ENCODE measurements at places on chromosomes 6 and 20.

GRCh38 chr6:169779092-169779815 lies 27.8 kb downstream of the ERMARD start:
- no peak for DNase-seq

DNA sequence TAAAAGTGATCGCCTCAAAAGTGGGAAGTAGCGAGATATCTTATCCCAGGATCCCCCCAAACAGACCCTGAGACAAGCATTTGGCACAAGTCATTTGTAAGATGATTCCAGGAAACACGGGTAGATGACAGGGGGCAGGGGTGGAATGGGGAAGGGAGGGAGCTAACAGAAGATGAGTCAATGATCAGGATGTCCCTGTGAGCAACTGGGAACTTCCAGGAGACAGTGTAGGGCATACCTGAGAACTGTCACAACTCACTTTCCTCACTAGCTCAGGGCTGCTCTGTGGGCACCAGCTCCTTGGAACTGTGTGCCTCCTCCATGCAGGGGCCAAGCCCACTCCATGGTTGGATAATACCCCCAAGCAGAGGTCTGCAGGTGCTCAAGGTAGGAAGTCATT lies 38.5 kb upstream of the VSX1 start:
- no peak for DNase-seq

DNA sequence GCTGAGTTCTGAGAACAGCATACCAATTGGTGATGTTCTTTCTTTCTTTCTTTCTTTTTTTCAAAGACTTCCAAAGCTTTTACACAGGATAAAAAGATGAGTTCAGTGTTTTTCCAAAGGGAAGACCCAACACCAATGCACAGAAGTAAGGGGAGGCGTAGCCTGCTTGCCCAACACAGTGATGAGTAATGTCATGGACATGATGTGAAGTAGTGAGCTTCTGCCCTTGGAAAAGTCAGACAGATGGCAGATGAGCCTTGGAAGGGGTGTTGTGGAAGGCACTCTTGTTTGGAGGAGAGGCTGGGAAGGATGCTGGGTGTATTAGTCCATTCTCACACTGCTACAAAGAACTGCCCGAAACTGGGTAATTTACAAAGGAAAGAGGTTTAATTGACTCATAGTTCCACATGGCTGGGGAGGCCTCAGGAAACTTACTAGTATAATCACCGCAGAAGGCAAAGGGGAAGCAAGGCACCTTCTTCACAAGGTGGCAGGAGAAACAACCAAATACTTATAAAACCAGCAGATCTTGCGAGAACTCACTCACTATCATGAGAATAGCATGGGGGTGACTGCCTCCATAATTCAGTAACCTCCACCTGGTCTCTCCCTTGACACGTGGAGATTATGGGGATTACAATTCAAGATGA lies 12.6 kb downstream of the LRP11 start:
- DNase-seq, result no peak

- DNase-seq, result no peak
Observed at GRCh38 chr6:152089992-152090391, 282.5 kb downstream of the ESR1 start.

DNA sequence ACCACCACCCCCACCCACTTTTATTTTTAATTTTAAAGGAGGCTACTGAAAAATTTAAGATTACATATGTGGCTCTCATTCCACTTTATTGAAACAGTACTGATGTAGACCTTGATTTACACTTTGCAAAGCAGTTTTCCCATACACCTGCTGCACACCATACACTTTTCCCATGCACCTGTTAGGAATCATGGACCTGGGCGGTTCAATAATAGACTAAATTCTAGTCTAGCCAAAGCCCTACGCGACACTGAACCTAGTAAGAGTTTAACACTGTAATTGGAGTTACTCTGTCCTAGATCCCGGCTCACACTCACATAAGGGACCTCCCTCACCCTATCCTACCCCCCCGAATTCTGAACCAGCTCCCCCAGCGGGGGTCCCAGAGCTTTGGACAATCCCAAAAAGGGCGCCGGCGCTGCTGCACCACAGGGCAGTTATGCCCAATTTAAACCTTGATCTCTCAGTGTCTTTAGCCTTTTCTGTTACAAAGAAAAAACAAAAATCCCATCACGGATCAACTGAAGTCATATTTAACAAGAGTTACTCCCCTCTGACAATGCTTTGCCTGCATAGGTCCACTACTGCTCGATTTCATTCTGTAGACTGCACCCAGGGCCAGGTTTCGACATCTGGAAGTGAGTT lies 2.4 kb upstream of the GCLC start:
- no peak for DNase-seq

All from CD4-positive, alpha-beta T cell treated with Interferon alpha-2 for 1 hour (primary cell).